Activated CD8-positive, alpha-beta memory T cell treated with anti-CD3 and anti-CD28 coated beads, Interleukin-2, amount 50 U/mL, for 48 hours (primary cell): ENCODE measurements at places on chromosomes 5 and 9.

DNA sequence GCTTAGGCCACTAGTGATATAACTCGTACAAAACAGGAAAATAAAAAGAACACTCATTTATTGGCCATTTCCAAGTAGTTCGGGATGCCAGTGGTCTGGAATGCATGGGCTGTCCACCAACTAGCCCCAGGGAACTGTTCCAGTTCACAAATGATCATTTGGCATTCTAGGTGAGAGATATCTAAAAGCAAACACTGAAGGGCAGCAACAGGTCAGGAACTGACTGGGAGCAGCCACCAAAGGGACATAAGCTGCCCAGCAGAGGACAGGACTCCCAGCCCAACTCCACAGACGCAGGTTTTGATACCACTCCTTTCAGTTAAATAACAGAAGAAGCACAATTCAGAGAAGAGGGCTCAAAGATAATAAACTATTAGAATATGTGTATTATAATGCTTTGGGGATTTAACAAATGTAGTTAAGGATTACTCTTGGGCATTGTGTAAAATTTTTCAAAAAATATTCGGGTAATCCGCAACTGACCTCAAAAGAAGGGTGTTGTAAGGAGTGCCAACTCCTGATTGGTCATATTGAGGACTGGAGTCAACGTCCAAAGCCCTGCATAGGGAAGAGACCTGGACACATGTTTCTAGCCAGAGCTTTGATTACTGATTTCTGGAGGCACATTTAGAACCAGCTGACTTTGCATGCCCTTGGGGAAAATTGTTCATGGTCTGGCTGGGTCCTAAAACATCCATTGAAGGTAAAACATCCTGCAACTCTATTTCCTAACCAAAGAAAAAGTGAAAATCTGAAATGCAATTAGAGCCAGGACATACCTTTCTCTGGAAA lies 320.0 kb downstream of the DNAH5 start:
- no peak for DNase-seq

DNA sequence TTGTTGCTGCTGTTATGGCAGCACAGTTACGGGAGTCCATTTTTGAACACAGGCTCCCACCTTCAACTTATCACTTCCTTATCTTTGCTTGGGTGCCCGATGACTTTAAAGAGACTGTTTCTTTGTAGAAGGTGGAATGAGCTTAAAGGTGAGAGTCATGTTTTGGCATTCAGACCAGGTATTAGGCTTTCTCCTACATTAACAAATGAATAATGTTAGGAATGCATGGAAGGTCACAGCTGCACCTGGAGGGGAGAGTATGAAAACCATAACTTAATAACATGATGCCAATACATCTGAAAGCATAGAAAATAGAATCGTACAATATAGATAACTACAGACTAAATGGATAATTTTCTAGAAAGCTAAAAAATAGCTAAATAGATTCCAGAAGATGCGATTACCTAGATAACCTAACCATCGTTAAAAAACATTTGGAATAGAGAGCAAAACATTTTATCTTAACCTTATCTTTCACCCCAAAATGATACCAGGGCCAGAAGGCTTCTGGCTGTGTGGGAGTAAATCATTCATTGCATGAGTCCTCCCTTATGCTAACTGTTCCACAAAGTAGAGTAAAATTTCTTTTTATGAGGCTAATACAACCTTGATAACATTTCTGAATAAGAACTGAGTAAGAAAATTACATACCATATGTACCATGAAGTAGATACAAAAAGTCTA lies 126.2 kb upstream of the ADCY2 start:
- no peak for DNase-seq

GRCh38 chr5:132012371-132013005 lies 1.0 kb upstream of the ACSL6 start:
- DNase-seq, result peak; percentile 69

DNA sequence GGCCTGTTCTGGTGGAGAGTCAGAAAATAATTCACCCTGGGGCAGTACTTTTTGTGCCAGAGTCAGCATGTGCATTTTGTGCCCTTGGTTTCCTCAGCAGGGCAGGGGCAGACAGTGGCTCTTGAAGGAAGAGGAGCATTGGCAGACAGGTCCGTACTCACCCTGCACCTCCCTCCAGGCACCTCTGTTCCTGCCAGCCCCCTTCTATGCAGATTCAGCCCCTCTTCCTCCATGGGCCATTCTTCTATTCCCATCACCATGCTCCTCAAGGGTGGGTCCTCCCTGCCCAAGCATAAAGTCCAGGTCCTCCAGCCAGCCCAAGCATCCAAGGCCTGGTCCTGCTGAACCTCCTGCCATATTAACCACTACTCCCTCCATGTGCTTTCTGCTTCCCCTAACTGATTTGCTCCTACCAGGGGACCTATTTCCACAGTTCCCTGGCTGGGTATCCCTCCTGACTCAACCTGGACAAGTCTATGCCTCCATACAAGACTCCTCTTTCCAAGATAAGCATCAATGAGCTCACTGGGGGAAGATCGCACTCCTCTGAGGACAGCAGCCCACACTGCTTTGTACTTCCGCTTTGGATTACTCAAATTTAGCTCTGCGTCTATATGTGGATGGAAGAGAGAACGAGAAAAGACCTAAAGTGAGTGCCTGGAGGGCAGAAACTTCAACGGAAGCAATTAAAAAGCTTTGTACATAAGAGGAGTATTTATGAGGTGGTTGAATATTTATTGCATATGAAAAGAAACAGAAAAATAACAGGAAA lies 9.3 kb upstream of the ACSL6 start:
- DNase-seq, result peak; percentile 70

GRCh38 chr5:172180936-172181335 lies 7.1 kb downstream of the STK10 start:
- no peak for DNase-seq

GRCh38 chr5:109705596-109705995 lies 15.9 kb downstream of the MAN2A1 start:
- no peak for DNase-seq
